ENCODE measurements at places on chromosomes 6 and 20.

DNA sequence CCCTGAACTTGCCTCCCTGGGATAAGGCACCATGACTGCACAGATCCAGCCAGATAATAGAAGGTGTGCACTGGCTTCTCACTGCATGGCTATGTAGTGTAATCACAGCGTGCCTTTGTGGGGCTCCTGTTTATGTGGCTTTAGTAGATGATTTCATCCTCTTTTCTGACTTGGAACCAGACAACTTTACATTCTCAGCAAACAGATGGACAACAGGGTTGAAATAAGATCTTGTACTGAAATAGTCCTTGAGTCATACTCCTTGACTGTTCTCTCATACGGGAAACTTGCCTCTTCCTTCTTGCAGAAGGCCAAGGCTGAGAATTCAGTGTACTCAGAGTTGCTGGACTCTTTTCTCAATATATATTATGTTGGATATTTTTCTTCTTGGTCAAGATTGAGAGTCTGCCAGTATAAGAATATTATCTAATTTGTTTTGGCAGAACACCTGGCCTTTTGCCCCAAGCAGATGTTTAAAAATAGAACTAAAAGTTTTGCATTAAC lies 25.0 kb upstream of the RNF144B start:
- no peak for DNase-seq

- peak; percentile 88 for DNase-seq
Measured at GRCh38 chr6:16238963-16239797, 793 bp downstream of the GMPR start.

DNA sequence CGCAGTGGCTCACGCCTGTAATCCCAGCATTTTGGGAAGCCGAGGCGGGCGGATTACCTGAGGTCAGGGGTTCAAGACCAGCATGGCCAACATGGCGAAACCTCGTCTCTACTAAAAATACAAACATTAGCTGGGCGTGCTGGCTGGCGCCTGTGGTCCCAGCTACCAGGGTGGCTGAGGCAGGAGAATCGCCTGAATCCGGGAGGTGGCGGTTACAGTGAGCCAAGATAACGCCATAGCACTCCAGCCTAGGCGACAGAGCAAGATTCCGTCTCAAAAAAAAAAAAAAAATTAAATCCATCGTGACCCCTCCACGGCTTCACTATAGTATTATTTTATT lies 1.2 kb upstream of the CPNE1 start:
- no peak for DNase-seq

DNA sequence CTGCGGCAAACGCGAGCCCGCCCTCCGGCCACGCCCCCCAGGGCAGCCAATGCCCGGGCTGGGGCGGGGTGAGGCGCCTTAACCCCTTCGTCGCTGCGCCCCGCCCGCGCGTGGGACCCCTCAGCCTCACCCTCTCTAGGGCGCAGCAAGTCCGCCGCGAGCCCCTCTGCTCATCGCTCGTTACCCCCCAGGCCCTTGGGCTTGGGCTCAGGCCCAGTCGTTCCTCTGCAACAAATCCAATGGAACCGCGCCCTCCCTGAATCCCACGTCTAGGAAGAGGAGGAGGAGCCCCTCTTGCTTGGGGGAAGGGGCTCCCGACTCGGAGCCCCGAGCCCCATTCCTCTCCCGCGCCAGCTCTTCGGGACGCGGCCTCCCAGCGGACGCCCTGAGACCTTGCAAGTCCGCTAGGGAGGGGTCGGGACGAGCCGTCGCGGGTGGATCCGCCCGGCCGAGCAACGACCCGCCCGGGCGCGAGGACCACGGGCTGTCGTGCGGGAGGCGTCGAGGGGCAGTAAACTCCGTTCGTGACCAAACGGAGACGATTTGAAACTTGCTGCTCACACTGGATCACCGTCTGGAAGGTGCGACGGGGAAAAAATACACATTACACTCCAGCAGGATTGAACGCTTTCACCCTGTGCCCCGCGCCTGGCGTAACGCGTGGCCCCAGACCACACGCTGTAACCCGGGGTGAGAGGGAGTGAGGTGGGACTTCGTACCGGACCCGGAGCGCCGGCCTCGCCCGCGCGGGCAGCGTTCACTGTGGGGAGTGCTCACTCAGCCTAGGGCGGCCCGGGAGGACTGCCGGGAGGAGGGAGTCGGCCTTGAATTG lies 477 bp upstream of the LZTS3 start:
- peak; percentile 94 for DNase-seq

DNA sequence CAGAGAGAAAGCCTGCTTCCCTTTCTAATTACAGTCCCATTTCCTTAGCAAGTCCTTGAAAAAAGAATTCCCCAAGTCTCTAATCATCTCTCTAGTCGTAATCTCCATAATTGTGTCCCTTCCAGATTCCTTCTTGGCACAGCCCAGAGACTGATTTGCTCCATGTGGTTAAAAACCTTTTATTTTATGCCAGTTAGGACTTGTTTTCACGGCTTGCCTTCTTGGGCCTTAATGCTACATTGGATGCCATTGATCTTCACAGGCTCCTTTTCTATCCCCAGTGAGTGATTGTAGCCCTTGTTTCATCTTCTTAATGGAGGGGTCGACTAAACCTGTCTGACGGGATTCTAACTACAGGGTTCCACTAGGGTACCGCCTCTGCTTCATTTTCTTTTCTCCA lies 650.6 kb upstream of the ARID1B start:
- DNase-seq = no peak

GRCh38 chr6:9455864-9456658 lies 958.8 kb downstream of the TFAP2A start:
- DNase-seq = no peak

- DNase-seq = no peak
Measured at GRCh38 chr20:49757597-49757996, 43.9 kb upstream of the B4GALT5 start.

DNA sequence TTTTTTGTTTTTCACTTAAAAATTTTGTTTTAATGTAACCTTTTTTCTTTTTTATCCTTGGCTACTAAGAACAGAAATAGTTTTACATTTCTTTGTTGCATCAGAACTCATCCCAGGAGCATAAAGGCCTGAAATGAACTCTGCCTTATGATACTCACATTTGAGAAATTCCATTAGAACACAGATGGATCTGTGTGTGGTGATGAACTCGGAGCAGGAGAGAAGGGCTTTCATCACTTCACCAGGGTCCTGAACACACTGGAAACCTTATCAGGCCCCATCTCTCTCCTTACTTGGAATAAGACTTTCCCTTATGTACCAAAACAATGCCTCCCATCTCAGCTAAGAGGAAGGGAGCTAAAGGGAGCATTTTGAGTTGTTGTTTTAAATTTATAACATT lies 139.4 kb downstream of the PHF3 start:
- no peak for DNase-seq

DNA sequence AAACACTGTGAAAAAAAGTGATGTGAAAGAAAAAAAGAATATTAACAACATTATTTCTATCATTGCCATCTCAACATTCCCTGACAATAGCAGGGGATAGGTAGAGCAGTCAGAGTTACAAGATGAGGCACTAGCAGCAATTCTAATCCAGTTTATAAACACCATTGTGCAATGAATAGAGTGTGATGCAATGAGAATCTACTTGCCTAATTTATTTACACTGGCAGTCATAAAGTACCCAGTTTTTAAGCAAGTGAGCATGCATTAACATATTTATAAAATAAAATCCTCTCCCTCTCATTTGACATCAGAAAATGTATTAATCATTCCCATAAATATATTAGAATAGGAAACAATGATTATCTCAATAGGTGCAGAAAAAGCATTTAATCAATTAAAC lies 2.5 kb upstream of the MANEA start:
- DNase-seq = no peak

- no peak for DNase-seq
Measured at GRCh38 chr6:111890988-111891387, 17.7 kb upstream of the FYN start.

DNA sequence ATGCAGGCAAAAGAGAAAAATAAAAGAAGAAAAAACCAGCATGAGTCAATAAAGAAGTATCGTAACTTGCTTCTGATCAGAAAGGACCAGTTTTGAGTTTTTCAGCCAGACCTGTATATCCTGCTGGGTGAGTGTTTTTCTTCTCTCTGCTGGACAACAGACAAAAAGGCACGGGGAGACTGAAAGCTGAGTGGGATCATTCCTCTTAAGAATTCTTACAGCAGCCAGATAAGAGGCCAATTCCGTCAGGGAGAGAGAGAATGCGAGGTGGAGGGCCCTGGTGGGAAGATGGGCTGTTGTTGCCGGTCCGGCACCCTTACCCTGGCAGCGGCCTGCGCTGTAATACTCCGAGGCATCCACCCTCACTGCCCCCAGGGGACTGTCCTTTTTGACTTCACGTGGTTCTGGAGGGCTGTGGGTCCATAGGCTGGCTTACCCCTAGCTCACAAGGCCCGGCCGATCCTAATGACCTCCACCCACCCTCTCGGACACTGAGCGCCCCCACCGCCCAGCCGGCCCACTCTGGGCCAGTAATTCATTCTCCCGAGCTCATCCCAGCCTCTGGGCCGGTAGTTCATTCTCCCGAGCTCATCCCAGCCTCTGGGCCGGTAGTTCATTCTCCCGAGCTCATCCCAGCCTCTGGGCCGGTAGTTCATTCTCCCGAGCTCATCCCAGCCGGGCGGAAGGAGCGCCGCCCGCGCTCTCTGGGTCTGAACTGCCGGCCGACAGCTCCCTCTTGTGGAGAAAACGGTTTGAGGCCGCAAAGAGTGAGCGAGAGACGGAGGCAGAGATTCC lies 118.3 kb upstream of the SIRPA start:
- DNase-seq = peak; percentile 91

GRCh38 chr6:27472182-27472616 lies 706 bp downstream of the ZNF184 start:
- peak; percentile 83 for DNase-seq

- DNase-seq = no peak
Measured at GRCh38 chr6:163226836-163227485, 187.6 kb upstream of the QKI start.
